Activated CD8-positive, alpha-beta memory T cell treated with anti-CD3 and anti-CD28 coated beads for 1 hour (primary cell): ENCODE measurements at places on chromosomes 7 and 10.

DNA sequence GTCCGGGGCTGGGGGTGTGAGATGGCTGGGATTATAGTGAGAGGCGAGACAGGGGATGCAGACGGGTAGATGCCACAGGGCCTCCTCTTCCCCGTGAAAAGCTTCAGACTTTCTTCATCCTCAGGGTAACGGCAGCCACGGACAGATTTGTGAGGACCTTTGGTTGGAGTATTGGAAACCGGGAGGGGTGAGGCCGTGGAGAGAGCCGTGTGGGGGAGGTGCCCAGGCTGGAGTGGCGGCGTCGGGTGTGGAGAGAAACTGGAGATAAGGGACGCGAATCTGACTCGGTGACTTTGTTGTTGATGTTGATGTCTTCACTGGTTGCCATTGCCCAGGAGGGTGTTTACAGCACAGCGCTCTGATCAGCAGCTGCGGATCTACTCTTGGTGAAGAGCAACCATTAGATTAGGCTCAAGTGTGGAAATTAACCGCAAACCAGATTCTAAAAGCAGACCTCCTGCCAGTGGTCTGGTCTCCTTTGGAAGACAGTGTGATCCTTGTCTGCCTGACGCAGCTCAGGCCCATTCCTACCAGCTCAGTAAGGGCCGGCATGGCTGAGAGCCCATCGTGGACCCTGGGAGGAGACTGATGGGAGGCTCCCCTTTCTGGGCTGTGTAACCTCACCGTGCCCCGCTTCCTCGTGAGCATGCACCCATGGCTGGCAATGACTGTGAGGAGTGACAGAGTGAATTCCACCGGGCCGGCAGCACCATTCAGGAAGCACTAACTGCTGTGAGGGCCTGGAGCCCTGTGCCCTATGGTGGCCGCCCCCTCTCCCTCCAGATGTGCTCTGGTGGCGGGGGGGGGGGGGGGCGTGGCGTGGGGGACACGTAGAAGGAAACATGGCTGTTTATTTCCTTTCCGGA lies 90.3 kb downstream of the INPP5A start:
- DNase-seq = no peak

GRCh38 chr10:71509444-71509843 lies 112.7 kb downstream of the CDH23 start:
- DNase-seq = no peak

GRCh38 chr10:21740989-21741388 lies 207.0 kb downstream of the MLLT10 start:
- DNase-seq = no peak

- DNase-seq = no peak
Measured at GRCh38 chr7:74604326-74605020, 53.0 kb upstream of the GTF2I start.

GRCh38 chr7:70165477-70166170 lies 567.3 kb downstream of the AUTS2 start:
- DNase-seq = no peak

- no peak for DNase-seq
Measured at GRCh38 chr10:43227911-43228782, 38.7 kb downstream of the RASGEF1A start.

DNA sequence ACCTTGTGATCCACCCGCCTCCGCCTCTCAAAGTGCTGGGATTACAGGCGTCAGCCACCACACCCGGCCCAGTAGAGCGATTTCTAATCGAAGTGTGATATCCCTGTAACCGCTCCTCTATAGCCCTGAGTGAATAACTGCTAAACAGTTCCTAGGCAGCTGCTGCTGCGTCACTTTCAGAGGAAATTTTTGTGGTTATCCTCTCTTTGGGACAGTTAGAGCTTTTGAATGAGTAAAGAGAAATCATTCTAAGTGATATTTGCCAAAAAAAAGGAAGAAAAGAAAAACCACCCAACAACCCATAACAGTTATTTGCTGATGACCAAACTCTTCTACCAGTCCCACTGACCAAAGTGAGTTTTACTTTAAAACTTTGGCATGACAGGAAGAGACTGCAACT lies 59.9 kb downstream of the MKX start:
- DNase-seq = no peak

- DNase-seq = no peak
Measured at GRCh38 chr7:2354939-2355704, 495 bp downstream of the EIF3B start.

DNA sequence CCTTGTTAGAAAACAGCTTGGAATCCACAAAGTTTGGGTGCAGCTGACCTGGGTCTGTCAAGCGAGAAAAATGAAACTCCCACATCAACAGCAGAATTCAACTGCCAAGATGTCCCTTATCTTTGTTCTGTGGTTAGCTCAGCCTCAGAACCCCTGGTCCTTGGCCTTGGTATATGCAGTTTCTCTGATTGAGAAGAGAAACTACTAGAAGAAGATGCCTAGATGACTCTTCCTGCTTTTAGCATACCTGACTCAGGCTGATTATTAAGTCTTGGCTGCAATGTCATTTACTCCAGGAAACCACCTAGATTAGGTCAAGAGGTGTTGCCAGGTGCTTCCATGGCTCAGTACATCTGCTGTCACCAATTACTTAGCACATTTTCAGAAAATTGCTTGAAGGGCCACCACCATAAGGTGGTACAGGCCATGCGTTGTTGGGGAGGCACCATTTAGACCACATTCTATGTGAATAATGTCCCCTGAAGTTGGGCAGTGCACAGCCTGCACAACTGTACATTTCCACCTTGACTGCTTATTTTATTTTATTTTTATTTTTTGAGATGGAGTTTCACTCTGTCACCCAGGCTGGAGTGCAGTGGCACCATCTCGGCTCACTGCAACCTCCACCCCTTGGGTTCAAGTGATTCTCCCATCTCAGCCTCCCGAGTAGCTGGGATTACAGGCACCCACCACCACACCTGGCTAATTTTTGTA lies 59.4 kb upstream of the ZNF438 start:
- DNase-seq = no peak
